ENCODE measurements at places on chromosomes 11 and 22. TPM values are rescaled to one million over a fixed set of nuclear protein-coding genes. Genes with fewer than 3 reads are reported as not detected.

- H3K27me3 ChIP-seq, result no peaks in the 10 kb centered on the region
- no peak overlapping the region for H3K4me3 ChIP-seq
- no peaks in the 10 kb centered on the region for H3K36me3 ChIP-seq
- no peaks in the 10 kb centered on the region for H3K4me1 ChIP-seq
- no peak overlapping the region for H3K27ac ChIP-seq
- no peak for DNase-seq
These were observed 141.6 kb upstream of the CADM1 start for GRCh38 chr11:115645631-115646317.

The BTG4 gene
- total RNA-seq, result not detected

DNA sequence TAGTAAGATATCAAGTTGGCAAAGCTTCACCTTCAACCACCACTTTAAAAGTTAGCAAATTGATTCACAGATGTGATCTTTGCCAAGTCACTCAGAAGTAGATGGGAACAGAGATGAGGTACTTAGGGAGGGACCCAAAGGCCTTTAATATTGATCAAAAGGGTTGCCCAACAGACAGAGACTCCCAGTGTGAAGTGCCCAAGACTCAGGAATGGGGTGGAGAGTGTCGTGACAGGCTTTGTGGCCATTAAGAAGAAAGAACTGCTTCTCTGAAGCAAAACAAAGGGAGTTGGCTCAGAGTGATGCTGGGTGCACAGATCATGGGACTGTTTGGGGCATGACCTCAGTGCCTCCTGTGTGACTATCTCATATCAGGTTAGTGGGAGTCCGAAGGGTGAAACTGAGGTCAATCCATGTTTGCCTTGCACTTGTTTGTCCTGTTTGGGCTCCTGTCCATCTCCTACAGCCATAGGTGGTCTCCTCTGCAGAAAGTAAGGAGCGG, 132.3 kb downstream of the APIP start:
- H3K4me1 ChIP-seq, result no peaks in the 10 kb centered on the region
- peaks cover 7% of the 10 kb centered on the region for H3K27me3 ChIP-seq
- H3K4me3 ChIP-seq, result no peak overlapping the region
- DNase-seq, result no peak

The DSCAML1 gene
- 1.3 TPM for total RNA-seq

The DBX1 gene
- not detected for total RNA-seq

DNA sequence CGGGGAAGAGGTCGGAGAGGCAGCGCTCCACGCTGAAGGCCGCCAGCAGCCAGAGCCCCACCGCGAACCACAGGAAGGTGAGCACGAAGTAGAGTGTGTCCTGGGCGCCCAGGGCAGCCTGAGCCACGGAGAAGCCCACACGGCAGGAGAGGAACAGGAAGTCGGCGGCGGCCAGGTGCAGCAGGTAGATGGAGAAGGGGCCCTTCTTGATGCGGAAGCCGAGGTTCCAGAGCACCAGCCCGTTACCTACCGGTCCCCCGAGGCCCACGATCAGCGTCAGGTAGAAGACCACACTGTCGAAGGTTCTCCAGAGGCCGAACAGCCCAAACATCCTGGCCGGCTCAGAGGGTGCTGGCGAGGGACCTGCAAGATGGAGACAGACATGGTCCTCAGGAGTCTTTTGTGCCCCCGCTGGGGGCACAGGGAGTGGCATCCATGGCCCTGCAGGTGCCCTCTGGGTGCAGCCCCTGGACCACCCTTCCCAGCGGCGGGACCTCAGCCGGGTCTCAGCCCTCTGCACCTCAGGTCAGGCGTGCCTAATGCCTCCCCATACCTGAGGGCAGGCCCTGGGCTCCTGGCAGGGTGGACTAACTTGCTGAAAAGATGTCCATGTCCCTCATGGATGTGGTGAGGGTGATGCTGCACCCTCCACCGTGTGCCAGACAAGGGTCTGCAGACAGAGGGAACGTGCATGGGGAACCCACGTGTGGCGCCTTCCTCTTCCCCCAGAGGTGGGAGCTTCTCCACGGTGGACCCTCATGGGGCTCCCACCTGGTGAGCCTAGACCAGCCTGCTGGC, at the start of gene MRGPRG:
Gene MRGPRG, minus strand, starts transcription at position 331 of the 798 bp plus-strand sequence. Its CDS starts 0 bp downstream, at position 331.
- no peak within 1 kb of the TSS for H3K4me3 ChIP-seq
- no peak within 1 kb of the TSS for H3K27ac ChIP-seq
- no peaks in the 10 kb centered on the region for H3K27me3 ChIP-seq
- H3K4me1 ChIP-seq, result no peaks in the 10 kb centered on the region

Measured in B cell (primary cell).